ENCODE measurements at places on chromosomes 3 and 15.
A peak's percentile ranks its signal among the peaks of the same experiment; 100 is the strongest.

DNA sequence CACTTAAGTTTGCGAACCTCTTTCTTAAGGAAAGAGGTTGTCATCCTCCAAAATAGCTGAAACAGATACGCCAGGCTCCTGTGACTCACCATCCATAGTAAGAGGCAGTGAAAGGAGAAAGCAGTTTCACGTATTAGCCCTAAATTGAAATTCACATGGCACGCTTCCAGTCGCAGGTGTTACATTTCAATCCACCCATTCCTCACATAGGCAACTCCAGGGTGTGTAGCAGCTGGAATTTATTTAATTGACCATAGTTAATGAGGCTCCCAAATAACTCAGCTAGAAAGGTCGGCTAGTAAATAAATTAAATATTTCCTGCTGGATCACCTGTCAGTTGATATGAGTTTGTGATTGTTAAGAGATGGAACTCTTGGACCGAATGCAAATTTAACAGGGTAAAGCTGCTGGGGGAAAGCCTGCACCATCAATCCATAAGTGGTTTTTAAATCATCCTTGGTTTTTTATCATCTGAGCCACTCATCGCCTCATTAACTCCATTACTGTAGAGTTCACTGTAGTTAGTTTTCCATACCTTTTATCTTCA, 19.6 kb downstream of the NSUN3 start:
- DNase-seq = no peak

DNA sequence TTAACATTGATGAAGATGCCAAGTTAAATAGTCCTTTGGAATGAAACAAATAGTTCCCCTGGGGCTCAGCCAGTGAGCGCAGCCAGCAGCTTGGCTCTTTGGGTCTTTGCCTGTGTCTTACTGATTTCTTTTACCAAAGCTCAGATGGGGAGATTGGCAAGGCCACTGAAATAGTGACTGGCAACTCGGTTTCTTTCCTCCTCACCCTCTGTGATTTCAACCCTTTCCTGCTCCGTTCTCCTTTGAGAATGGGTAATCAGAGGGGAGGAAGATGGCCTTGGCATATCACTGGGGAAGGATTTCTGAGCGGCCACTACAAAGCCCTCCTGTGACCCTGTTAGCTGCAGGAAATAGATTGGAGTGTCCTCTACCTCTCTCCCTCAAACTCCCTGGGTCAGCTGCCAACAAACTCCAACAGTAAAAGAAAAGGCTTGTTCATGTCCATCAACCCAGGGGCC, 337.1 kb upstream of the LRRFIP2 start:
- DNase-seq = no peak

DNA sequence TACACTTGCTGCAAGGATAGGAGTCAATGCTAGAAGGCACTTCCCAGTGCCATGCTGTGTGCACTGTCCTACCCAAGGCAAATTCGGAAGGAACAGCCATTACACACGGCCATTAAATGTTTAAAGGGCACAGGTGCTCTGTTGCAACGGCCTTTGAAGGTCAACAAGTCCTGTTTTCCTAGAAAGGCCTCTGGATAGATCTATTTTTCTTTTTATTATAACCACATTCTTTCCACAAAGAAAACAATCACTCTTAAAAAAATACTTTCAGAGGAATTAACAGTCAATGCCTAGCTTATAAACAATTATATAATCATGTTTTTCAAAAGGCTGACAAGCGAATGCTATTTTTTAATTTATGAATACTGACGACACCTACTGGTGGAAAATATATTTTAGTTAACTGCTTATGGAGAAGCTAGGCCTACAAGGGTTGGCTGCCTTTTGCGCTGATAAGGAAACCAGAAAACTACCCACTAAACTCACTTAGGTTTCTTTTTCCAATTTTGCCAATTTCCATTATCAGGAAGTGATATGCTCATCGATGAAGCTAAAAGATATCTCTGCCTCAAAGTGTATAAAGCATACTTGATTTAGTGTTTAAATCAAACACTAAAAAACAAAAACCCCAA, 2.4 kb downstream of the ARHGEF3 start:
- peak; percentile 86 for DNase-seq

- DNase-seq = no peak
Measured at GRCh38 chr15:63349156-63349555, 32.5 kb downstream of the CA12 start.

- no peak for DNase-seq
Measured at GRCh38 chr15:67248011-67248505, 6.4 kb downstream of the AAGAB start.

DNA sequence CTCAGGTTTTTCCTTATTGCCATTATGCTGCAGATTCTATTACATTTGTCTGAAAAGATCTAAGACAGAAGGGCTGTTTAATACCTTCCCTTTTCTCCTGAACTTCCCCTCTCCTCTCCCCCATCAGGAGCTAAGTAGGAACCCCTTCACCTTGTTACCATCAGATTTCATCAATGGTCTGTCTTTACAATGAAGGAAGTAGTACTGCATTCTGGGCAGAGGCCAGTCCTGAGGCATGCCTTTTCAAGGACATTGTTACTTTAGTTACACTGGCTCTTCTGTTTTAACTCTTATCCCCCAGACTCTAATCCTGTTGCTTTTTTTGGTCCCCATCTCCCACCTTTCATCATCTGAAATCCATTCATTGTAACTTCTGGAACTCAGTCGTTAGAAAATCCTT, 8.1 kb downstream of the CTNNB1 start:
- DNase-seq = no peak

GRCh38 chr3:188807006-188807405, 364.8 kb upstream of the TPRG1 start:
- no peak for DNase-seq

- DNase-seq = no peak
Measured at GRCh38 chr3:116020495-116020894, 397.2 kb downstream of the GAP43 start.
